Effector CD8-positive, alpha-beta T cell (primary cell): ENCODE measurements at places on chromosomes 5 and 9.

GRCh38 chr5:74632947-74633356 is 7.6 kb downstream of the ENC1 start:
- no peak for DNase-seq

DNA sequence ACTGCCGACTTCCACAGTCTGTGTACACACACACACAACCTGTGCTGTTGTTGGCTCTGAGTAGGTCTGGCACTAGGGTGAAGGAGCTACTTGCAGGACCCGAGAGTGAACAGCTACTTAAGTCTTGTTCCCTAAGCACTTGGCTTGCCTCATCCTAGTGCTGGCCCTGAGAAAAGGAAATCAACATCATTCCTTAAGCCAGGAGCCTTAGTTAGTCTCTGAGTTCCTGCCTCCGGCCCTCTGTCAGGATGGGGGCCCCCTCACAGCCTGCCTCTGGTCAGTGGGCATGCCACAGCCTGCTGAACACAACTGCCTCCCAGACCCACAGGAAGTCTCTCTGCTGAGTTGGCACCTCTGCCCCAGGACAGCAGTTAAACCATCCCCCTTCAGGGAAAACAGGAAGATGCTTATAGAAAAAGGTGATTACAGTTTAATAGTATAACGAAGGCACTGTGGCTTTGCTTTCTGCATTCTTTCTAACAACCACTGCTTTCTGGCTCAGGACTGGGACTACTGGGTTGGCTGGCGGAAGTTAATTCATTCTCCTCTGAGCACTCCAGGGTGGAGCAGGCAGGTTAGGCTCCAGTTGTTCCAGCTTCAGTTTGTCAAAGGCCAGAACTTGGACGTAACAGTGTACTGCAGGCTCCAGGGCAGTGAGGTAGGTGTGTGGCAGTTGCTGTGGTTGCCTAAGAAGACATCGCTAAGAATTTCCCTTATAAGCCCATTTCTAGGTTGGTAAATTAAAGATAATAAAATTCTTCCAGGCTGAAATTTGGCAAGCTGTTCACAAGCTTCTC is 2.8 kb downstream of the MAMDC2 start:
- no peak for DNase-seq

- no peak for DNase-seq
Observed at GRCh38 chr9:73615557-73615956, 463.9 kb downstream of the ANXA1 start.

DNA sequence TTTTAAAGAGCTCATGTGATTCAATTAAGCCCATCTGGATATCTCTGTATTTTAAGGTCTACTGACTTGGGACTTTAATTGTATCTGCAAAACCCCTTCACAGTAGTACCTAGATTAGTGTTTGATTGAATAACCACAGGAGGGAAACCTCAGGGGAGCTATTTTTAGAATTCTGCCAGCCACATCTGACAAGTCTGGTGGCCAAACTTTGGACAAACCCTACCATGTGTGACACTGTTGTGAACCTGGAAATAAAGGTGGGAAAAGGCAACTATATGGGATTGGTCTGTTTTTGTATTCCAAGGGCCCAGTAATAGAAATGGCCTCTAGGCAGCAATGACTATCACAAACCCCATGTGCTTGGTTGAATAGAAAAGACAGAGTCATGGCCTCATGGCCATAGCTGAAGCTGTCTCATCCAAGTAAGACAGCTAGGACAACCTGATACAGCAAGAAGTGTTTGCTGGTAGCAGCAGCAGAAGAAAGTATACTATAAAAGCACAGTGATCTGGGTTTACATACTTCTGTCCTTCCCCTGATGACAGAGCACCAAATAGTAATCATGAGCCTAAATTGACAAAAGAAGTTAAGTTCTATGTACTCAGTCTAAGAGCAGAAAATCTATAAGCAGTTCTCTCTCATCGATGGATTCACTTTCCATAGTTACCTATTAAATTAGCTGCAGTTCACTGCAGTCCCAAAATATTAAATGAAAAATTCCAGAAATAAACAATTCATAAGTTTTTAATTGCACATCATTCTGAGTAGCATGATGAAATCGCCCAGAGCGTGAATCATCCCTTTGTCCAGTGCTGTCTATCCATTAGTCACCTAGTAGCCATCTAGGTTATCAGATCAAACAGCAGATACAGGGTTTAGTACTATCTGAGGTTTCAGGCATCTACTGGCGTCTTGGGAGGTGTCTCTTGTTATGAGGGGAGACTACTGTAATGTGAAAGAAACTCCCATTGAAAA is 189.8 kb downstream of the ARHGAP26 start:
- no peak for DNase-seq

DNA sequence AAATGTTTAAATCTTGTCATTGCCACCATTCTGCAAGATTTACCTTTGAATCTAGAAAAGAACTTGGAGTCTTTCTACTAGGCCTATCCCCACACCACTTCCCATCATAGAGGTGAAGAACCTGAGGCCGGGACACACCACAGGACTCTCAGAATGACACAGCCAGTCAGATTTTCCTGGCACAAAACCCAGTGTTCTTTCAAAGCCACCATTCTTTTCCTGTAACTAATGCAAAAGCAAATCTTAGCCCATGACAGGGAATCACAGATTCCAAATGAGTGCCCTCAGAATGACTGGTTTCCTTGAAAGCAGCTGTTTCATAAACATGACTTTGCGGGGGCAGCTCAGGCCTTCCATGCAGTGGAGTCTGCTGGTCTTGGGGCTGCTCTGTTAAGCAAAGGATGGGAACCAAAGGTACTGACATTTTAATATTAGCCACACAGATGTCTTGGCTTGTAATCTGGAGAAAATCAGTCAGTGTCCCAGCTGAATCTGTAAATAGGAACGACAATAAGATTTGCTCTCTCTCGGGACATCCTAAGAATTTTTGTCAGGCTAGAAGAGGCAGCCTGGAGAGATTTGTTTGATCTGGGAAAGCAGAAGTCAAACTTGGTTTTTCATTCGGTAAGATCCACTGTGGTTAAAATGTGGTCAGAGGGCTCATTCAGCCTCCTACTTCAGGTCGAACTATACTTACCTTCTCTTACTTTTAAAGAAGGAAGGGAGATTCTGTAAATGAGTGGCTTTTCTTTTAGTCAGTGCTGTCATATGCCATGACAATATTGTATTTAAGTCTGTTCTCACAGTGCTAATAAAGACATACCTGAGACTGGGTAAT is 115.1 kb downstream of the PALM2AKAP2 start:
- no peak for DNase-seq

DNA sequence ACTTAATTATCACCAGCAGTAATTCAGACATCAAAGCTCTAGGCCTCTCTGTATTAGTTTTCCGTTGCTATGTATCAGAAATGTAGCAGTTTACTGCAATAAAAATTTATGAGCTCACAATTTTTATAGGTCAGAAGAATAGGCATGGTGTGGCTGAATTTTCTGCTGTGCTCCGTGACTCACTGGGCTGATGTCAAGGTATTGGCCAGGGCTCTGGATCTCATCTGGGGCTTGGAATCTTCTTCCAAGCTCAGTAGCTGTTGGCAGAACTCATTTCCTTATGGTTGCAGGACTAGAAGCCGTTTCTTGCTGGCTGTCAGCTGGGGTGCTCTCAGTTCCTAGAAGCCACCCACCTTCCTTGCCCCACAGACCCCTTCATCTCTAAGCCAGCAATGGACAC is 66.3 kb downstream of the PSAT1 start:
- DNase-seq: no peak

GRCh38 chr5:151068433-151069197 is 12.2 kb downstream of the TNIP1 start:
- no peak for DNase-seq

GRCh38 chr5:115433918-115434317 is 110.7 kb downstream of the FEM1C start:
- no peak for DNase-seq

- no peak for DNase-seq
Observed at GRCh38 chr5:119031905-119032304, 39.0 kb upstream of the DMXL1 start.

- DNase-seq: no peak
Observed at GRCh38 chr9:107815782-107816560, 326.4 kb upstream of the KLF4 start.

GRCh38 chr5:147522435-147522834 is 12.6 kb upstream of the DPYSL3 start:
- no peak for DNase-seq

GRCh38 chr9:127224883-127225739 is 39.5 kb upstream of the GARNL3 start:
- peak; percentile 83 for DNase-seq

DNA sequence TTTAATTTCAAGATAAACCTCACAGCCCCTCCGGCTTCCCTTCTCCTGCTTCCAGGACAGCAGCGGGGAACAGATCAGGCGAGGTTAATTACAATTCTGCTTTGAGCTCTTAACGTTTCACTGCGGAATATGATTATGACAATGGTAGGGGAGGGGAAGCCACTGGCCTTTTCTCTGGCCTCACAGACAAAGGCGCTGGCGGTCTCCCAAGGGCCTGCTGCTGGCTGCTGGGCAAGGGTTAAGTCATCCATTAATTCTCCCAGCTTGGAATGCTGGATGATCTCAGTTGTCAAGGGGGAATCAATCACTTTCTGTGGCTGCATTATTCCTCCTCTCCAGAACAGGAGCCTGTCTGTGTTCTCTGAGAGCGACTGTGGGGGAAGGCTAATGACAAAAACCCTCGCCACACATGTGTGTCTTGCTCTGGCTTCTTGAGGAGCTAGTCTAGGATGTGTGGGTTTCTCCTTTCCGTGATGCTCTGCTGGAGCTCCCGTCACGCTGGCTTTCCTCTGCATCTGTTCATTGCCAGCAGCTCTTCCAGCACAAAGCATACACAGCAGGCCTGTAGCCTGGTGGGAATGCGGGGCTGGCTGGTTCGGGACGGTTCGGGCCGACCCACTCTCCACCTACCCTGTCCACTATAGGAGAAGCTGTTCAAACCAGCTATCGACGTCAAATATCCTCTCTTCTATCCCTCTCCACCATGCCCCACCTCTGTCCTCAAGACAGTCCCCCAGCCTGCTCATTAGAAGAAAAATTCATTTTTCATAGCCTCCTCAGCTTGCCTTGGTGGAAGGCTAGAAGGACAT is 82.8 kb downstream of the DCP2 start:
- DNase-seq: no peak

DNA sequence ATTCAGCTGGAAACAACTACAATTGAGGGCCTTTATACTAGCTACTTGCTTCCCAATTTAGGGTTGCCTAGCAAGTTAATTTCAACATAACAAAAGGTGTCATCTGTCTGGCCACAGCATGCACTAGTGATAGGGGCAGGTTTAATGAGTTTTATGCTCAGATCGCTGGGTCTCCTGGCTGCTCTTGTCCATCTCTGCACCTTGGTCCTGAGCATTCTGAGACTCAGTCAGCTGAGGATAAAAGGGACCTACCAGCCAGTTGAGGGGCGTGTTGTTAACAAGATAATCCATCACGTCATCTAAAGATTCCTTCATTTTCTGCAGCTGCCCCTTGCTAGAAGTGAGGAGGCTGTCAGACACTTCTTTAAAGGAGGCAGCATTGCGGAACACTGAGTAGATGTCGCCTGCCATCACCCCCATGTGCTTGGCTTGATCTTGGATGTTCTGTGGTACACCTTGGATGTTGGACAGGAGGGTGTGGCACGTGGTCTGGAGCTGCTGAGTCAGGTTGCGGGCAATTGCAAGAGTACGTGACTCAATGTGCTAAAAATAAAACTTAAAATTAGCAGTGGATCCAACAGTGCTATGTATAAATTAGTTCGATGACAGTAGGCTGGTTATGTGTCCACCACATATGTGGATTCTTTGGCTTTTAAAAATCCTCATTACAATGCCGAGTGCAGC is 11.0 kb downstream of the PLIN2 start:
- DNase-seq: no peak

GRCh38 chr5:116847960-116848359 is 273.3 kb upstream of the SEMA6A start:
- DNase-seq: no peak

DNA sequence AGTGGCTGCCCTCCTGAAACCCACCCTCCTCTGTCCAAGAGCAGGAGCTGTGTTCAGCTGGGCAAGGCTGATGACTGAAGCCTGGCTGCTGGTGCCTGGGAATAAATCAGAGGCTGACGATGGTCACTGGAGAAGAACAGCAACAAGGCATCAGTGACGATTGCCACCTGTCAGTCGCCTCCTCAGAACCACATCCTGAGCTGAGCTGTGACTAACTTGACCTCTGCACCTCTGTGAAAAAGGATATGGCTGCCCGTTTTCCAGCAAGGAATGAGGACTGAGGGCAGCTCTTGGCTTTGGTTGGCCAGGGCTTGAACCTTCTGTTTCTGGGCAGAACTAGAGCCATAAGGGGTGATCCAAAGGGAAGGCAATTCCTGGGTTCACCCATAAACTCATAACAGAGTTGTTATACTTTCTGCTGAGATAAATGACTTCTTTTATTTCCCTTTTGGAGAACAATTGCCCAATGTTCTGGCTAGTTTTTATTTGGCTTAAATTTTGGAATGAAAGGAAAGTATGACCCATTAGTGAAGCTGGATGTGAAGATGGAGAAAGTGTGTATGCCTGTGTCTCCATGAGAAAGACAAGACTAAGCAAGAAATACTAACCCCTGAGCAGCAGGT is 40.1 kb downstream of the TRIP13 start:
- no peak for DNase-seq

DNA sequence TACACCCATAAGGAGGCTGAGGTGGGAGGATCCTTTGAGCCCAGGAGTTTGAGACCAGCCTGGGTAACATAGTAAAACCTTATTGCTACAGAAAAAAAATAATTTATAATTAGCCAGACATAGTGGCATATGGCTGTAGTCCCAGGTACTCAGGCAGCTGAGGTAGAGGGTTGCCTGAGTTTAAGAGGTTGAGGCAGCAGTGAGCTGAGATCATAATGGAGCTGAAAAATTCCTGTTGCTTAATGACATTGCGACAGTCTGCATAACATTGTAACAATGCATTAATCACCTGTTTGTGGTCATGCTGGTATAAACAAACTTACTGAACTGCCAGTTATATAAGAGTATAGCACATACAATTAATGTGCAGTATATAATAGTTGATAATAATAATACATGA is 214.2 kb downstream of the TRIM32 start:
- no peak for DNase-seq

- no peak for DNase-seq
Observed at GRCh38 chr9:136936645-136937170, 7.8 kb downstream of the FBXW5 start.

DNA sequence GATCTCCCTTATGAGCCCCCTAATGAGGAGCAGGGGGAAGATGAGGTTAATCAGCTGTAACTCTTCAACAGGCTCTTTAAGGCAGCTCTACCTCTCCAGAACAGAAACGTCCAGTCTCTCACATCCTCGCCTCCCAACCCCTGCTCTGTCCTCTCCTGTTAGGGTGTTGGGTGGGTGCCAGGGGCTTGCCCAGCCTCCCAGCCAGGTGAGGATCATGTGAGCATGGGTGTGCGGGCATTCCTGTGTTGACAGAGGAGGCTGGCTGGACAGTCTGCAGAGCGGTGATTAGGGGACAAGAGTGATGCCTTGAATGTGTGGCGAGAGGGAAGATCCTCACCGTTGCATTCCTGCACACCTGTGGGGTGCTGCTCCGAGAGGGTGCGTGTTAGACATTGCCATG is 51.7 kb downstream of the CCDC180 start:
- DNase-seq: no peak

GRCh38 chr5:65125591-65126541 is 355.9 kb downstream of the ADAMTS6 start:
- DNase-seq: no peak
